ENCODE measurements at places on chromosomes 5 and 9. TPM values are rescaled to one million over a fixed set of nuclear protein-coding genes. Genes with fewer than 3 reads are reported as not detected.

Gene RGS14
- total RNA-seq = 58.3 TPM

Gene N4BP3
- 17.4 TPM for total RNA-seq

Gene SLC27A6
- total RNA-seq = not detected

Gene HAUS6
- 15.3 TPM for total RNA-seq

Gene PCDHA9
- not detected for total RNA-seq

Gene SPINK13
- total RNA-seq = not detected

Gene KIF12
- not detected for total RNA-seq

Gene STK32A
- total RNA-seq = not detected

Gene TXNDC8
- not detected for total RNA-seq

Gene WWC1
- total RNA-seq = 2.0 TPM

Gene ADAMTSL1
- total RNA-seq = not detected

DNA sequence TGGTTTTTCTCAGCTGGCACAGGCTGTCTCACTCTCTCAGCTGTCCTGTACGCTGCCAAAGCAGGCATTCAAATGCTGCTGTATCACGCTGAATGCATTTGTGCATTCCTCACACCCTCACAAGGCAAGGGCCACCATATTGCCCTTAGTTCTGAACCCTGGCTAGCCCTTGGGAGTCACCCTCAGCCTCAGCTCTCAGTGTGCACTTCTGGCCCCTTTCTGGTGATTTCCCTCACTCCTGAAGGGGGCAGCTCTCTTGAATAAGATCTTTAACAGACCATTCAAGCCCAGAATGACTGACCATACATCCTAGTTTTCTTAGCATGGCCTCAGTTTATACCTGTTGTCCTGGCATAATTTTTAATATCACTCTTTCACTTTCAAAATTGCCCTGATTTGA is 84.3 kb downstream of the HTR1A start:
- DNase-seq = no peak

GRCh38 chr5:88680253-88681132 is 202.5 kb downstream of the MEF2C start:
- peak; percentile 74 for DNase-seq

- DNase-seq = no peak
Observed at GRCh38 chr5:91521334-91521733, 138.2 kb upstream of the ARRDC3 start.

DNA sequence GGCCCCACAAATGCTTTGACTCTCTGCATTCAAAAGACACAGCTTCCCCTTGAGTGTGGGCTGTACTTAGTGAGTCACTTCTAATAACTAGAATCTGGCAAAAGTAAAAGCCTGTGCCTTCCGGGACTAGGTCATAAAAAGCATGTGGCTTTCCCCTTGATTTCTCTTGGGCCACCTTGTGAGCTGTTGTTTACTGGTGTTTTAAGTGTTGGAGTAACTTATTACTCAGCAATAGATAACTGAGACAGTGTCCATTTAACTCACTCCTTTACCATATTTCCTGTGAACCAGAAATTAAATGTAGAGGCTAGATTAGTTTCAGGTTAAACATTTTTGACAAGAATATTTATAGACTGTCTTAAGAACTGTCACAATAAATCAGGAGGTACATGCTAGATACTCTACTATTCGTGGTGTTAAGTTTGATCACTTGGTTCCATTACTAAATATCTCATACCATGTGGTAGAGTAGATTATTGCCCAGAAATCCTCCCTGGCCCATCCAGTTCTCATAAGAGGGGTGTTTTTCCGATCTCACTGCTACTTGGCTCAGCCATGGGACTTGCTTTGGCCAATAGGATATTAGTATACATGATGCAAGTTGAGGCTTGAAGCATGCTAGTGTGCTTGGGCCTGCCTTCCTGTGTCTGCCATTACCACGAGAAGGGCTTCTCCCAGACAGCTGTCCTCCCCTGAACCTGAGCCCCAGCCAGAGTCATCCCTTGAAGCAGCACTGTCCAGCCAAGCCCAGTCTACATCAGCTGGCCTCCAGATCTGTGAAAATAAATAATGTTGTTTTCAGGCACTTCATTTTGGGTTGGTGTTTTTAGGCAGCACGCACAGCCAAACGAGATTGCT is 10.4 kb upstream of the CMBL start:
- no peak for DNase-seq

DNA sequence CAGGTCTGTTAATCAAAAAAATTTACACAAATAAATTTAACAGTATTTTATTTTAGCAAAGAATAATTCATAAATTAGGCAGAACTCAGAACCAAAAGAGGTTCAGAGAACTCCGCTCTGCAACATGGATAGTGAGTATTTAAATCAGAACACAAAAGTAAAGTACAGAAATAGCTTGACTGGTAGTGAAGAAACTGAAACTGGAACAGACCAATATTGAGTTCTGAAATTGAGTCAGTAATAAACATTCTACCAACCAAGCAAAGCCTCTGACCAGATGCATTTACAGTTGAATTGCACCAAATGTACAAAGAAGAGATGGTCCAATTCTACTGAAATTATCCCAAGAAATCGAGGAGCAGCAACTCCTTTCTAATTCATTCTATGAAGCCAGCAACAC is 1542.8 kb downstream of the EFNA5 start:
- no peak for DNase-seq

DNA sequence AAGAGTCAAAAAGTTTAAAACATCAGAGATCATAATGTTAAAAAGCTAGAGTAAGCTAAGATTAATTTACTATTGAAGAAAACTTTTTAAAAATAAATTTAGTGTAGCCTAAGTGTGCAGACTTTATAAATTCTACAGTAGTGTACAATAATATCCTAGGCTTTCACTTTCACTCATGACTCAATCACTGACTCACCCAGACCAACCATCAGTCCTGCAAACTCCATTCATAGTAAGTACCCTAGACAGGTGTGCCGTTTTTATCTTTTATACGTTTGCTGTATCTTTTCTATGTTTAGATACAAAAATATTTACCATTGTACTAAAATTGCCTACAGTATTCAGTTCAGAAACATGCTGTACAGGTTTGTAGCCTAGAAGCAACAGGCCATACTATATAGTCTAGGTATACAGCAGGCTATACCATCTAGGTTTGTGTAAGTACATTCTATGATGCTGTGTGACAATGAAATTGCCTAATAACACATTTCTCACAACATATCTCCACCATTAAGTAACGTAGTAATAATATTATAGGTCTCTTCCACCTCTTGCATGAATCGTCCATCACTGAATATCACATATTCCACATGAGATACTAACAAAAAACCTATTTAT is 59.2 kb downstream of the MEGF9 start:
- DNase-seq = no peak

DNA sequence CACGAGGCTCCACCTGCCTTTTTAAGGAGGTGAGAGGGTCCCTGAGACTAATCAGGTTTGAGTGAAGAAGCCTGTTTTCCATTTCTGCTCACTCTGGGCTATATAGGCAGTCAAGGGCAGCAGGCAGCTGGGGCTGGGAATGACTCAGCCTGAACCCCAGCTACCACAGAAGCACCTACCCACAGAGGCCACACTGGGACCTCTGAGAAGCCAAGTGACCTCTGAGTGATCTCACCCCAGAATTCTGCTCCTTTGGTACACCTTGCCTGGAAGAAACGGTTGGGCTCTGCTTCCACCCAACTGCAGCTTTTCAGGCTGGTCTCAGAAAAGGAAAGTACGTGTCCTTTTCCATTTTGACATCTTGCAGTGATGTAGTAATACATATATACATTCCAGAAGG is 6.8 kb downstream of the FAM219A start:
- DNase-seq = no peak

DNA sequence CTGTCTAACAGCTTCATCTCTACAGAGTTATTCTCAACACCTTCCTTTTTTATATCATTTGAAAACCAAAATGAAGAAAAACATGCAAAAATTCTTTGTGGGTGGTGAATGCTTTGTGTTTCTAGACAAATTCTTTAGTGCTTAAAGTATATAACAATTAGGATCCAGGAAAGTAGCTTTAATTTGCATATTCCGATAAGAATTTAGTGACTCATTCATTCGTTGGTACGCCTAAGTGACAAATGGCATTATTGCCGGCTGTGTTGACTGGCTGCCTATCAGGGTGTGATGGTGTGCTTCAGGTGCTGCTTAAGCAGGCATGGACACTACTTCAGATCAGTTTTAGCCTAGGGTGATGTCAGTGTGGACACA is 35.2 kb downstream of the LMNB1 start:
- no peak for DNase-seq

GRCh38 chr5:16595881-16596580 is 20.8 kb downstream of the RETREG1 start:
- no peak for DNase-seq

- DNase-seq = peak; percentile 30
Observed at GRCh38 chr5:132385326-132386105, 16.0 kb downstream of the SLC22A5 start.

GRCh38 chr5:100502684-100503083 is 32.5 kb upstream of the FAM174A start:
- no peak for DNase-seq

GRCh38 chr5:174155281-174155680 is 109.8 kb downstream of the NSG2 start:
- DNase-seq = no peak

GRCh38 chr5:137442660-137443059 is 56.5 kb downstream of the SPOCK1 start:
- DNase-seq = no peak

- DNase-seq = no peak
Observed at GRCh38 chr9:22817181-22817580, 370.6 kb downstream of the DMRTA1 start.
